ENCODE measurements at places on chromosomes 5 and 9. TPM values are rescaled to one million over a fixed set of nuclear protein-coding genes. Genes with fewer than 3 reads are reported as not detected.

DNA sequence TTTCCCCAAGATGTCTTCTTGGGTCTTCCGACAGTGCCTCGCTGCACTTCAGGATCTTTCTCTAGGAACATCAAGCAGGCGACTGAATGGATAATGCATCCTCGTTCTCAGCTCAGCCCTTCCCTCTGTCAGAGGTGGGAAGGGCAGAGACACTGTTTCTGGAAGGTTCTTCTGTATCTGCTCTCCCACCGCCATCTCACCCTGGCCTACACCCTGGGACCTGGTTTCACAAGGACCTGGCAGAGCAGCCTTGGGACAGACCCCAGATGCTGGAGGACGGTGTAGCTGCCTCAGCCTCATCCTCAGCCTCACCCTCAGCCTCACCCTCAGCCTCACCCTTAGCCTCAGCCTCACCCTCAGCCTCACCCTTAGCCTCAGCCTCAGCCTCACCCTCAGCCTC is 18.5 kb downstream of the MRPL36 start:
- no peak for DNase-seq

DNA sequence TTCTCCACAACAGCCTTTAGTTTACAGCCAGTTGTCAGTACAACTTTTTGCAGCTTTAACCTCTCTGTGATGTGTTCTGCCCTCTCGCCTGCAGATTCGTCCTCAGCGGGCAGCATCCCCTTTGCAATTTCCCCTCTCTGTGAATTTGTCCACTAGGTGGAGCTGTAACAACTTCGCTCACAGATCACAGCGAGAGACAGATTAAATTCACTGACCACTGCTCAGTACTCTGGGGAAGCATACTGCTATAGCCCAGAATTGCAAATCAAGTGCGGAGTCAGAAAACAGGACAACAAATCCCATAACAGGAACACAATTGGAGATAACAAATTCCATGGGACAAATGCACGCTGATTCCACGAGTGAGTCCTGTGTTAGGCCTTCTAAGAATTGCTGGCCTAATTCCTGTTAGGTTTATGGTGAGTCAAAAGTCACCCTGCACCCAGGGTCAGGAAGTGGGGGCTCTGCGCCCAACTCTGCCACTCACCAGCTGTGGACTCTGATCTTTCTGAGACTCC is 2124.9 kb downstream of the MAT2B start:
- peak; percentile 48 for DNase-seq

SGCD gene
- 4.0 TPM for polyA plus RNA-seq

DNA sequence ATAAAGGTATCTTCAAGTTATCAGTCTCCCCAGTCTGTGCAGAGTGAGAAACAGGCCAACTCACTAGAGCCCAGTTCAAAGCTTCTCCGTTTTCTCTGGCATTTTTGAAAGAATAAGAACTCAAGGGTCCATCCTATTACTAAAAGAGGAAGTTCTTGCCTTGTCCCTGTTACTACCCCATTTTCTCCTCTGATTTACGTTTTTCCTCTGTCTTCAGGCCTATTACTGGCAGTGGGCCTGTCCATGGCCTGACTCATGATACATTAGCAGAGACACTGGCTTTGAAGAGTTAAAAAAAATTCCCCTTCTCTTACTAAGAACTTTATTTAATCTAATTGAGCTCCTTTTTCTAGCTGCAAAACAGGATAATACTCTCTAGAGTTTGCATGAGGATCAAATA is 624.0 kb upstream of the KLF4 start:
- no peak for DNase-seq

DNA sequence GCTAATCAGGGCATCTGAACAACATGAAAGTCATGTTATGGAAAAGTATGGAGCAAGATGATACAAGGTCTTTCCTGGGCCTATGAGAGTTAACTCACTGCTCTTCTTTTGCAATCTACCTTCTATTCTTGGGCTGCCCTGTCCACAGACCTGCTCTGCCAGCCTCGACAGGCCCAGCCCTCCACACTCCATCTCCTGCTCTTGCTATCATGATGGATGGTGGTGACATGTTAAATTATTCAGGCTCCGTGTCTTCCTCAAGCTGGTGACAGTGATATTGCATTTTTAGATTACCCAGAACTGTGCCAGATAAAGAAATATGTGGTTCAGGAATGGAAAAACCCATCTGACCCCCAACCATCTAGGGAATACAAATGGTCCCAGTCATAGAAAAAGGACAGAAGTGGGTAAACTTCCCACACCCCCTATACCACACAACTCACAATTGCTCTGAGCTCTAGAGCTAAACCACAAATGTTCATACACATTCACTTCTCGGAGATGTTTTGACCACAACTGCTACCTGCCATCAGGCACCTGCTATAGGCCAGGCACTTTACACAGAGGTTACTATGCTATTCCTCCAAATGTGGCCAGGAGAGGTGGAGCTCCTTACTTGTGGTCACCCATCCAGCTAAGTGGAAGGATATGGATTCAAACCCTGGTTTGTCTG is 311.3 kb downstream of the ASTN2 start:
- DNase-seq = no peak

DNA sequence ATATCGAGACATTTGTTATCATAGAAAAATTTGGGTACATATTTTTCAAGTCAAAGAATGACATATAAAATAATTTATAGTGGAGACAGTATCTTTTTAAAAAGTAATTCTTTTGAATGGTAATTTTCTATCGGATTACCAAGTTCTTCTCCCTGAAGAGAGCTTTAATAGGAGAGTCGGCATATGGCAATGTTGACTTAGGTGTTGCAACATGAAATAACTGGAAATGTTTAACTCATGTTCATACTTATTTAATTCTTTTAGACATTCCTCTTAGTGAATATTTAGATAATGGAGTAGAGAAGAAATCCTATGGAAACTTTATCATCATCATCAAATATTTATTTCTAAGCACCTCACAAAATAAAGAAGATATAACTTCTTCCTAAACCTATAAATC is 118.2 kb upstream of the CTNND2 start:
- no peak for DNase-seq

SLC36A3 gene
- not detected for polyA plus RNA-seq

GRCh38 chr9:1216532-1216931 is 166.4 kb downstream of the DMRT2 start:
- DNase-seq = no peak

DNA sequence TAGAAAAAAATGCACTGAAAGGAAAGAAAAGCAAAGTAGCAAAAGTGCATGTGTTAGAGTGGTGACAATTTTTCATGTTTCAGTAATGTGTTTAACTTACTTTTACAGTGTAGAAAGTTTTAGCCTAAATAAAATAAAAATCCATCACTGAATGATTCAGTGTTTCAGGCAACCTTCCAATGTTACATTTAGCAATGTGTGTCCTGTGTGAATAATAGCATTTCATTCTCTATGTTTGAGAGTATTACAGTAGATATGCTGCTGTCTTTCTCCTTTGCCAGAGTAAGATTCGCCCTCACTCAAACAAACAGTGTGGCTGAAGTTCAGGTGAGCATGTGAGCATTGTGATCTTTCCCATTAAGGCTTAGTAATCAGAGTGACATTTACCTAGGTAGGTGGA is 171.1 kb downstream of the TARS1 start:
- no peak for DNase-seq

DNA sequence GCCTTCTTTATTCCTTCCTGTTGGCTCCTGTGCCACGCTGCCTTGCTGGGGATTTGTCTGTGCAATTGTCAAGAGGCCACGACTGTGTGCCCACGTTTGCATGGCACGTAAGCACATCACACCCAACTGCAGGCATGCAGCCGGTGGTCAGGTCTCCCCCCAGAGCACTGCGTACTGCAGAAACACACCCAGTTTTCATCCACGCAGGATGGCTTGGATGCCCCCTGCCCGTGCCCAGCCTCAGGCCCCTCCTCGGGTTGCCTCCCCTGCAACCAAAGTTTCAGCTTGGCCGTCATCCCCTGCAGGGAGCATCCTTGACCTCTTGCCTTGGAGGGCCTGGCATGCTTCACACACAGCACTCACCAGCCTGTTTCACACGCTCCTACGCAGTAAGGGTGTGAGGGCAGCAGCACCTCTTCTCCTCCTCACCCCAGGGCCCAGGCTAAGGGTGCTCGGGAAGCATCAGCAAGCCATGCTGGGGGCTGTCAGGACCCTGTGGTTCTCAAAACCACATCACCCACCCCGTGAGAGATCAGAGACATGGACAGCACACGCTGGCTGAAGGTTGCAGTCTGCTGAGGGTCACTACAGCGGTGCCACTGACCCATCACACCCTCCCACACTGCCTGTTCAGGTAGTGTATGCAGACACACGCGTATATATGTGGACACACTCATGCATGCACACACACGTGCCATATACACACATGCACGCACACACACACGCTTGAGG is 3.1 kb downstream of the MRPL36 start:
- no peak for DNase-seq

TXNDC8 gene
- not detected for polyA plus RNA-seq

- DNase-seq = no peak
These were observed 21.9 kb upstream of the NSMF start for GRCh38 chr9:137480686-137481683.

AMBP gene
- polyA plus RNA-seq = 2.2 TPM

C8G gene
- 0.26 TPM for polyA plus RNA-seq

DNA sequence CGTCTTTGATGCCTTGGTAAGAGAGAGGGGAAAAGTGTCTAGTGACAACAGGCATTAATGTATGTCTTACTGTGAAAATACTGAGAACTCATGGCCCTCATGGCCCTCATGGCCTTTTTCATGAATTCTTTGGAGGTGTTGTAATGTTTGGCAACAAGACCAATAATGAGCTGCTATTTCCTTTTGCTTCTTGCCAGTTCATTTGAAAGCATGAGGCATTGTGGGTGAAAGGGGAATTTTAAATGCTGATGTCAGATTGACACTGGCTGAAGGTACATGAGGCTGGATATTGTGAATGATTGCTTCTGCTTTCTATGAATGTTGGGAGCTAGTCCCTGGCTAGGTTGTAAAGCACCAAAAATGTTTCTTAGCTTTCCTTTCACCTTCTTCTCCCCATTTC is 79.2 kb downstream of the DOCK2 start:
- no peak for DNase-seq

DNA sequence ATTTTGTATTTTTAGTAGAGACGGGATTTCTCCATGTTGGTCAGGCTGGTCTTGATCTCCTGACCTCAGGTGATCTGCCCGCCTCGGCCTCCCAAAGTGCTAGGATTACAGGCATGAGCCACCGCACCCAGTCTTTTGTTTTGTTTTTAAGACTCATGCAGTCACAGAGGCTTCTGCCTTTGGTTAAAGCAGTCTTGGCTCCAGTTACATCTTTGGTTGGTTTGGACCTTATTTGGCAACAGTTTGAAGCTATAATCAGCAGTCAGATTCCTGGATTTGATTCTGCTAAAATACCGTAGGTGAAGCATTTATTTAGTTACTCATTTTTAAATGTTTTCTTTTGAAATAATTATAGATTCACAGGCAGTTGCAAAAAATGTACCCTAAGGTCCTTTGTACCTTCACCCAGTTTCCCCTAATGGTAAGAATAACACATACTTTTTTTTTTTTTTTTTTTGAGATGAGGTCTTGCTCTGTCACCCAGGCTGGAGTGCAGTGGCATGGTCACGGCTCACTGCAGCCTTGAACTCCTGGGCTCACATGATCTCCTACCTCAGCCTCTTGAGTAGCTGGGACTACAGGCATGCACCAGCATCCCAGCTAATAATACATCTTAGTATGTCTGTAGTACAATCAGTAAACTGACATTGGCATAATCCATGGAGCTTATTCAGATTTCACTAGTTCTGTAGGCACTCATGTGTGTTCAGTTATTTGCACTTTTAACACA is 15.7 kb downstream of the USP20 start:
- DNase-seq = no peak

DNA sequence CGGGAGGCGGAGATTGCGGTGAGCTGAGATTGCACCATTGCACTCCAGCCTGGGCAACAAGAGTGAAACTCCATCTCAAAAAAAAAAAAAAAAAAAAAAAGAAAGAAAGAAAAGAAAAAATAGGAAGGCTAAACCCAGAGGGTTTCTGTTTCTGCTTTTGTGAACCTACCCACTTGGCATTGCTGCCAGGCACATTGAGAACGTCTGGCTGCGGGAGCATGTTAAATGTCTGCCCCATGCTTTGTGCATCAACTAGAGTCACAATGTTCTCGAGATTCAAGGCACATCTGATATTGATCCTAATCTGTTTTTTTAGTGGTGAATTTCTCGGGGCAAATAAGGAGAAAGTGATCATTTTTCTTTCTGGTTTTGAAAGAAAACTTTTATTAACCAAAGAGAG is 2.8 kb downstream of the SLC25A25 start:
- no peak for DNase-seq

DNA sequence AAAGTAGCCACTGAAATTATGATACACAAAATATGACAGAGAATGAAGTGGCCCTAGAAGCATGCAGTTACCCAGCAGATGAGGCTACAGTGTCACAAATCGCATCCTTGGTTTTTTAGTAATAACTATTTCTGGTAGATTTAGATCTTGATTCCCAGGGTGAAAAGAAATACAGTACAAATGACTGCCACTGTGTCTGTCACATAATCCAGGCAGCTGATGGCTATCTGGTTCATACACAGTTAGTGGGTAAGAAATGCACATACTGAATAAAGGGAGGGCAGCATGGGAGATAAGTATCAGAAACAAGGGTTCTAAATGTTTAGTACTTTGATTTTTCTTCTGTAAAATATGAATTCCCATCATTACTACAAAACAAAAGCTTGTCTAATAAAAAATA is 41.5 kb downstream of the POC5 start:
- no peak for DNase-seq
